T-cell (primary cell): ENCODE measurements at places on chromosomes 6 and 20. TPM values are rescaled to one million over a fixed set of nuclear protein-coding genes. Genes with fewer than 3 reads are reported as not detected.

Gene ADGRF1
- total RNA-seq = not detected

Gene WFDC12
- not detected for total RNA-seq

Gene OTOR
- not detected for total RNA-seq

Gene HIVEP1
- total RNA-seq = 22.8 TPM

Gene HLA-A
- total RNA-seq = 1,967 TPM

Gene WFDC5
- total RNA-seq = not detected

Gene STX11
- 8.8 TPM for total RNA-seq

Gene LAMA4
- total RNA-seq = 0.85 TPM

Gene PGM3
- 24.3 TPM for total RNA-seq

Gene SRSF6
- 164 TPM for total RNA-seq

Gene DEFB132
- not detected for total RNA-seq

Gene COX7A2
- 197 TPM for total RNA-seq
